RCC 7860 (cell line): ENCODE measurements at places on chromosomes 6 and 20.

- no peak for DNase-seq
Observed at GRCh38 chr20:43538878-43539700, 19.7 kb upstream of the SGK2 start.

DNA sequence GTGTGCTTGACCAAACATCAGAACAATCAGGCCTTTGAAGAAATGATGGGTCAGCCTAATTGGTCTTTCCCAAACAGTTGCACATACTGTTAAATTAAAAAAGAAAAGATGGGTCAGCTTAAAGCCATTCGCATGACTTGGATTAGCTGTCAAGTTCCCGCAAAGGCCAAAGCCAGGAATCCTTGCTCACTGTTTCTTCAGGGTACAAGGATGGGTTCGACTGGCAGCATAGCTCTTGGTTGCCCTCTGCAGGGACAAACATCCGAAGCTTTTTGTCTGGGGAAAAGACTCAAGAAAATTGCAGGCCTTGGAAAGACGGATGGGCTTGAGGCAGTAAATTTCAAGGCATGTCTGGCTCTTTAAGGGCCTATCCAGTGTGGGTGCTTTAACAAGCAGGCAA is 168.0 kb downstream of the HDGFL1 start:
- peak; percentile 8 for DNase-seq

- no peak for DNase-seq
Observed at GRCh38 chr20:58667975-58668374, 16.9 kb downstream of the STX16 start.

- DNase-seq, result no peak
Observed at GRCh38 chr20:57808264-57809070, 98.7 kb upstream of the PMEPA1 start.

DNA sequence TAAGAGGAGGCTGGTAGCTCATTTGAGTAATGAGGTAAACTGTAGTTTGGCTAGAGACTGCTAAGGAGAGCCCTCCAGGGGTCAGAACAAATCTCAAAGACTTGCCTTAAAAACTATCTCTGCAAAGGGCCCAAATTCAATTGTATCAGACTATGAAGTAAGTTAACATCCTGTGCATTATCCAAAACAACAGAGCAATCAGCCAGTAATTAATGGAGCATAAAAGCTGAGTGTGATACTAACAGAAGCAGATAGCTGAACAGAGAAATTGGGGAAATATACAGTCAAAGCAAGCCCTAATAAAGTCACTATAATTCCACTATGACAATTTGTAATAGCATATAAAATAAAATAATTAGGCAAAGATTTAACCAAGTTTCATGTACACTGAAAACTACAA is 45.8 kb upstream of the TNFRSF21 start:
- no peak for DNase-seq

- no peak for DNase-seq
Observed at GRCh38 chr6:25699649-25700048, 47.6 kb downstream of the SCGN start.

- DNase-seq, result peak; percentile 5
Observed at GRCh38 chr6:138455746-138456400, 43.4 kb downstream of the NHSL1 start.

DNA sequence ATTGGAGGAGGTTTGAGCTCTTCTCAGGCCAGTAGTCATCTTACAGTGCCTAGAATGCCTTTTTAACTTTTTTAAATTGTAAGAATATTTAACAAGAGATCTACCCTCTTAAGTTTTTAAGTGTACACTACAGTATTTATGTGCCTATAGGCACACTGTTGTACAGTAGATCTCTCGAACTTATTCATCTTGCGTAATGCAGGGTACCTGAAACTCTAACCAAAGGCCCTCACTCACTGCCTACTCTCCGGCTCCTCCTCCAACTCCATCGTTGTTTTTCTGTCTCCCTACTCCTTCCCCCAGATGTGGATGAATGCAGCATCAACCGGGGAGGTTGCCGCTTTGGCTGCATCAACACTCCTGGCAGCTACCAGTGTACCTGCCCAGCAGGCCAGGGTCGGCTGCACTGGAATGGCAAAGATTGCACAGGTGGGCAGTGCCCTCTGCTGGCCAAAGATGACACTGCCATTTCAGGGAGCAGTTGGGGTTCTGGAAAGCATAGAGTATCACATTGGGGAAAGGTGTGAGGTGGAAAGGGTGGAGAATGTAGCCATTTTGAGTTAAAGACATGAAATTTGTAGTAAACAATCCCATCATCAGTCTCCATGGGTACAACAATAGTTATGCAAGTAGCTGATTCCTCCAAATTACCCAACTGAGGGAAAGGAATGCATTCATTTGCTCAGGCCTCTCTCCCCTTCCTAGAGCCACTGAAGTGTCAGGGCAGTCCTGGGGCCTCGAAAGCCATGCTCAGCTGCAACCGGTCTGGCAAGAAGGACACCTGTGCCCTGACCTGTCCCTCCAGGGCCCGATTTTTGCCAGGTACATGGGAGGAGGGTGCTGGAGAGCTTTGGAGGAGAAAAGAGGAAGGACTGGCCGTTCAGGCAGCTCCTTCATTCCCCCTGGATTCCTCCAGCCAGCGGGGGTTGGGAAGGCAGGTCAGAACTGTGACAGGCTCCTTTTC is 18.4 kb upstream of the ZNF76 start:
- peak; percentile 9 for DNase-seq

GRCh38 chr6:134701301-134701700 is 248.6 kb downstream of the ALDH8A1 start:
- no peak for DNase-seq

GRCh38 chr6:69795469-69796072 is 1.2 kb downstream of the LMBRD1 start:
- no peak for DNase-seq

GRCh38 chr6:98498866-98499265 is 335.5 kb upstream of the POU3F2 start:
- no peak for DNase-seq

- no peak for DNase-seq
Observed at GRCh38 chr6:169932491-169932890, 181.1 kb downstream of the ERMARD start.
